Urinary bladder (tissue), 4 donors: ENCODE measurements at places on chromosomes 1 and 21. TPM values are rescaled to one million over a fixed set of nuclear protein-coding genes. Genes with fewer than 3 reads are reported as not detected.

DNA sequence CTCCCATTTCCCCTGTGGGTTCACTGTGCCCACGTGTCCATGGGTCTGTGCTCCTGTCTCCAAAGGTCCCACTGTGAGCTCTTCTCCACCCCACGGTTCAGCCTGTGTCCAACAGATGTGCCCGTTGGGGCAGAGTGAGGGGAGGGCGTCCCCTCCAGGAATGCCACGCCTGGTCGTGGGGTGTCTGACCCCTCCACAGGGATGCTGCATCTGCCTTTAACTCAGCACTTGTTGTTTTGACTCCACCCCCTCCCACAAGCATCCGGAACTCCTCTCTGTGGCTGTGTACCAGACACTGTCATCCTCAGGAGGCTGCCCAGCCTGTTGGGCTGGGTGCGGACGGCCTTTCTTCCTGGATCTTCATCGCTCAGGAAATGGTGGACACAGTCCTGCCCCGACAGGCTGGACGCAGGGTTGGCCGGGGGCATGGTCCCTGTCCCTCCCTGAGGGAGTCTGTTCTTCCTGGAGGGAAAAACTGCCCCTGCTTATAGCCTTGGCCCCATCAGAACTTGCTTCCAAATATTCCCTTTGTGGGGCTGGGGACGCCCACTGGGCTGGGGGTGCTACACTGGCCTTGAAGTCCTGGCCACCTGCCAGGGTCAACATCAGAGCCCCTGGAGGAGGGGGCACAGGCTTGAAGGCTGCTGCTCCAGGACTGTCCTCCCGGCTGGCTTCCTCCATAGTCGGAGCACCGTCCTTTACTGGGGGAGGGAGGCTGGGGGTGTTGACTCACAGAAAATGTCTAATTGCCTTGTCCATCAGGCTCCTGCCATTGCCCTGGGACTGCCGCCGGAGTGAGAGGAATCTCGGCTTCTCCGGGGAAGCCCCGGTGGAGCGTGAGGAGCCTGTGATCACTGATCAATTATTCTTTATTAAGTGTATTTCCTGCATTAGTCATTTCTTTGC is 182.0 kb upstream of the C1orf174 start:
- no peak for DNase-seq

DNA sequence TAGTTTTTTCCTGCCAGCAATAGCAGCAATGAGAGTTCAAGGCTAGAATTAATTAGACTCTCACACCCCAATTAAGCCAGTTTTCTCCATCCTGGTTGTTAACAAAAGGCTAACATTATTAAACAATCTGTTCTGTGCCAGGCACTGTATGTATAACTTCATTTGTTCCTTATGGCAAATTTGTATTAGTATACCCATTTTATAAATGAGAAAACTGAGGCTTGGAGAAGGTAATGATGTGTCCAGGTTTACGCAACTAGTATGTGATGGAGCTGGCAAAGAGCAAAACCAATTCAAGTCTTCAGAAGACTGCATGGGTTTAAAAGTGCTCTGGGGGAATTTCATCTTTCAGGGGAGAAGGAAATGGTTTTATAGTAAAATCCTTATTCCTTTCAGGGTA is 38.3 kb upstream of the SLC9A1 start:
- no peak for DNase-seq

DNA sequence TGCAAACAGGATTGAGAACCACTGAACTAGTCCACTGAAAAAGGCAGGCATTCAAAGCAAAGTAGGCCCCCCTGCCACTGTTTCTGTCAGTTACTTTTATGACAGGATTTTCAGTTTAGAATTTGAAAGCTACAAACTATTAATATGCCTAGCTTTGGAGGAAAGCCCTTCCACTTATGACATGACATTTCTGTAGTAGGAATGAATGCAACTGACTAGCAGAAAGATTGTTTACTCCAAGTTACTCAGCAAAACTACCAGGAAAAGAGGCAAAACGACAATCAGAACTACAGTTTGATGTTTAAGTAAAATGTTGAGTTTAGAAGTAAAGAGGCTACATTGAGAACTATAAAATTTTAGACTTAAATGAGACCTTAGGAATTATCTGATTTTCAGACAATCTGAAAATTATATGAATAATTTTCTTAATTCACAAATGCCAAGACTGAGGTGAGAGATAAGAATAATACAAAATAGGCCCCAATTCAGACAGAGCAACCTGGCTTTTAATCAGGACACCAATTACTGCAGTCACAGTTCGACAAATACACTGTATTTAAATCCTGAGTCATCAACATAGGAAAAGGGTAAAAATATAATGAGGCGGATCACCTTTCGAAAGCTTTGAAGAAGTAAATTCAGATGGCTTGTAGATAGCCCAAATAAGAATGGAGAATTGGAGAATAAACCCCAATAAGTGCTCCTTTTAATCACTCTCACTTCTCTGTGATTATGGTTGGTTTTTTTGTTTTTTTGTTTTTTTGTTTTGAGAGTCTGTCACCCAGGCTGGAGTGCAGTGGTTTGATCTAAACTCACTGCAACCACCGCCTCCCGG is 2.2 kb downstream of the PRKAB2 start:
- no peak for DNase-seq

- no peak for DNase-seq
These were observed 93.1 kb upstream of the OLFM3 start for GRCh38 chr1:102089791-102090190.

DNA sequence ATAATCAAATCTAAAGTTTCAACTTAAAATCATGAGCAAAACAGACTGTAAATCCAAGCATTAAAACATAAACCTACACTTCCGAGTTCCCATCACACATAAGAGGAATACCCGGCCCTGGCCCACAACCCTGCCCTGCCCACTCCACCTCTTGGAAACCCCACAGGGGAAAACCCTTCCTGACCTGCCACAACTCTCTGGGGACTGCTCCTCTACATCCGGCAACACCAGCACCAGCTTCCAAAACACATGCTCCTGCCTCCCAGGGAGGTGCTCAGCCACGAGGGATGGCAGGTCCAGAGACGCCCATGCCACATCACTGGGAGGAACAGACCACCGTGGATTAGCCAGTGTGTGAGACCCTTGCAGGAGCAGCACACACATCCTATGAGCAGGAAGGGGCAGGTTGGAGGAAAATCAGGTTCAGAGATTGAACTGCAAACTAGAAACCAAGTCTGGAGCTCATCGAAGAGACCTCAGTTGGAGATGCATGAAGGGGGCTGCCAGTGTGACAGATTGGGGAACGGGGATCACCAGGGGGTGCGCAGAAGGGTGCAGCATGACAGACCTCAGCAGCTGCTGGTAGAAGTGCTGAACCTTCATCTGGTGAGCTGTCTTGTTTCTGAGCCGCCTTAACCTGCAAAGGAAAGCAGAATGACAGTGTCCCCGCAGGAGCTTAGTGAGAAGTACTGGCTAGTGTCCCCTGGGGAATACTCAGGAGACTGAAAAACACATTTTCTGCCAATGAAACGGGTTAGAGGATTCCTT is 25.8 kb upstream of the LSS start:
- no peak for DNase-seq

Gene IGFN1
- polyA plus RNA-seq, result 0.14 TPM

Gene DYNLT4
- polyA plus RNA-seq, result 0.35 TPM
